Mesenteric fat pad (tissue), 1 donor: ENCODE measurements at places on chromosomes 12 and 14. TPM values are rescaled to one million over a fixed set of nuclear protein-coding genes. Genes with fewer than 3 reads are reported as not detected.

The DNAJC22 gene
- total RNA-seq, result not detected

The TAS2R42 gene
- not detected for total RNA-seq

The CHMP4A gene
- 58.7 TPM for total RNA-seq

The AICDA gene
- total RNA-seq, result not detected

The SYNE3 gene
- total RNA-seq, result 179 TPM

The TMEM260 gene
- 11.9 TPM for total RNA-seq

The C3AR1 gene
- 53.1 TPM for total RNA-seq
